C1 segment of cervical spinal cord (tissue), 14 donors: ENCODE measurements at places on chromosomes 2 and 18.

GRCh38 chr2:109694190-109694589, 80.0 kb downstream of the SOWAHC start:
- DNase-seq: no peak

DNA sequence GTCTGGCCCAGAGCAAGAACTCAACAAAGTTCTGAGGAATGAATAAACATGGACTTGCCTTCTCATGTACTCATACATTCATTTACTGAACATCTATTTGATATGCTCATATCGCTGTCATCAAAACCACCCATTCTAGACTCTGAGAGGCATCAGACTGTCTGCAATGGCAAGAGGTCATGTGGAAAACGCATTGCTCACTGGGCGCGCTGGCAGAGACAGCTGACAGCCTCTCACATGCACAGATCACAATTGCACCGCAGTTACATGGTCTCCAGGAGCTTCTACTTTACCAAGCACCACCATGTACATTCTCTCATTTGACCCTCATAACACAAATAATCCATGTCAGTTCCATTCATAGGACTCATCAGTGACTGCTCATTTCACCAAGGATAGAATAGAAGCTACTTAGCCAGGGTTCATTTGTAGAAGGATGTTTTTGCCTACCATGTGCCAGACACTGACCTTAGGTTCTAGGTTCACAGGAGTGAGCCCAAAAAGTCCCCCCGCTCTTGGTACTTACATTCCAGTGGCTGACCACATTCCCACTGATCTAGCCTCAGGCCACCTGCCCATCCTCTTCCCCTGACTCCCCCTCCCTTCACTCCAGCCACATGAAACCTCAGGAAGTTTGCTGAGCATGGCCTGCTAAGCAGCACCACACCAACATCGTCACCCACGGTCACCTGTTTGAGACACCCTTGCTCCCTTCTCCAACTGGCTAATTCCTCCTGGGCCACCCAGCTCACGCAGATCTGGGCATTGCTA, 6.1 kb downstream of the FAM124B start:
- no peak for DNase-seq

DNA sequence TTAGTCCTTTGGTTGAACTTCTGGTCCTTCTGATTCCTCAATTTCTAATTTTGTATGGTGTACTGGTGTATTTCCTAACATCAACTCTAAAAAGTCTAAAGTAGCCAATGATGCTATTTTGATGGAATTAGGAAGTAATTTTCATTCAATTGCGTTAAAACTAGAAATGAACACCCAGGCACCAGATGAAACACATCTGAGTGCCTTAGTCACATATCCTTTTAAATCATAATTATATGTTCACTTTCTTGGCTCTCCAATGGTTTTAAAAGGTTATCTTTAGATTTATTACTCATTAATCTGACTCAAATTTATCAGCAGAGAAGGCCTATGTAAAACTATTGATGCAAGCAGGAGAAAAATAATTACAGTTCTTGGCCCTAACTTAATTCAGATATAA, 119.7 kb downstream of the GAREM1 start:
- no peak for DNase-seq

- DNase-seq: no peak
These were observed 1380.1 kb downstream of the SUCLG1 start for GRCh38 chr2:83079007-83079406.

GRCh38 chr2:54575379-54575888, 119.3 kb downstream of the SPTBN1 start:
- DNase-seq: no peak

GRCh38 chr2:214328941-214329340, 81.9 kb upstream of the VWC2L start:
- no peak for DNase-seq

- no peak for DNase-seq
These were observed 109.9 kb upstream of the RAB27B start for GRCh38 chr18:54718408-54718773.

- DNase-seq: no peak
These were observed 1.5 kb downstream of the RAX start for GRCh38 chr18:59271606-59272220.

DNA sequence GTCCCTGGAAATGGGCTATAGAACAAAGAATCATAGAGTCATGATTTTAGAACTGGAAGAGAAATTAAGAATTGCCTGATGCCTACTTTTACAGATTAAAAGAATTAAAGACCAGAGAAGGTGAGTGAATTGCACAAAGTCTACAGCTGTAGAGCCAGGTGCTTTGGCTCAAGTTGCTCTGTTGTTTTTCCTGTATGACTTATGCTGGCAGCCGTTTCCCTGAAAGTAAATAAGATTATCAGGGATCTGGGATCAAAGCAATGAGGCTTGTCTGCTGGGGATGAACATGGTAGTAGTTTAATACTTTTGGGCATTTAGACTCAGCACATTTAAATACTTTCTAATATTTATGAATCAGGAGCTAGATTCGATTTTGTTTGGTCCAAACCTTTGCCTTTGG, 166.9 kb downstream of the PRPF40A start:
- no peak for DNase-seq

DNA sequence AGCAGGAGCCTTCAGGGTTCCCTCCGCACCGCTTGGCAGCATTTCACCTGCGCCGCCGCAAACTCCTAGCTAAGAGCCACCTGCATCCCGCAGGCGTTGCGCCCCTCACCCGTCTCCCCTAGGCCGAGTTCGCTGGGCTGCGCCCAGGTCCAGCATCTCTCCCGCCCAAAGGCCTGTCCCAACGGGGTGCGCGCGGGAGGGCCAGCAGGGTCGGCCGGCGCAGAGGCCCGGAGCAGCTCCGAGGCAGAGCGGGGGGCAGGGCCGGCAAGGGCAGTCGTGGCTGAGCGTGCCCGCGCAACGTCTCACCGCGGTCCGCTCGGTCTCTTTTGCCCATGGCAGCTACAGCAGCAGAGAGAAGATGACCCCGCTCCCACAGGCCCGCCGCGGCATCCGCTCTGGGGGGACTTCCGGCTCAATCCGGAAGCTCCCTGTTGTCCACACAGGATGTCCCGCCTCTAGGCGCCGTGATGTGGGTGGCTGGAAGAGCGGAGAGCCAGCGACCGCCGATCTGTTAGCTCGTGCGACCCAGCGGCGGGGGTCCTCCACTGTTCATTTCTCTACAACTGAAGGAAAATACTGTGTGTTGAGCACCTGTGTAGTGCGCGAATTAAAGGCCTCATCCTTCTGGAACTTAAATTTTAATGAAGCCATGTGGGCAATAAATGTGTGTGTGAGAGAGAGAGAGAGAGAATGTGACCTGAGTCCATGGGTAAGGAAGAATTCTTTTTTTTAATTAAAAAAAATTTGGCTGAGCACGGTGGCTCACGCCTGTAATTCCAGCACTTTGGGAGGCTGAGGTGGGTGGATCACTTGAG, at the start of gene ERCC3:
TSS of gene ERCC3 (minus strand) at position 397 of the 815 bp plus-strand sequence. CDS start at position 334, 63 bp downstream.
- DNase-seq: peak; percentile 80

- no peak for DNase-seq
These were observed 13.6 kb downstream of the DHRS9 start for GRCh38 chr2:169082995-169083394.

DNA sequence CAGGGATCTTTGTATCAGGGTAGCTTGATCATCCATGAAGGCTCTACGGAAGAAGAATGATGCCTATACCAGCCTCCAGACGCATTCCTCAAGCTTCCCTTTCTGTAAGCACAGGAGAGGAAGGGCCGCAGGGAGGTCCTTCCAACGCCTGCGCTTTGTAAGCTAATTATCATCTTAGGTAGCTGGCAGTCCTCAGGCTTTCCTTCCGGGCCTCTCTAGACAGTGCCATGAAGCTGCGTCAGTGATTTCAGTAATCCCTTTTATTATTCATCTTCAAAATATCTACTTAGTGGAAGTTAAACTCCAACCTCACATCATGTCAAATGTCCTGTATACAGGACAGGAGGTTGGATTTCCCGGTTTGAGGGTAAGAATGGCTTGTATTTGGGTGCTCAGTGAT, 92.3 kb downstream of the ETAA1 start:
- no peak for DNase-seq

GRCh38 chr18:70684821-70685220, 396.0 kb downstream of the SOCS6 start:
- no peak for DNase-seq

- DNase-seq: no peak
These were observed 60.0 kb downstream of the CABLES1 start for GRCh38 chr18:23194997-23195957.

DNA sequence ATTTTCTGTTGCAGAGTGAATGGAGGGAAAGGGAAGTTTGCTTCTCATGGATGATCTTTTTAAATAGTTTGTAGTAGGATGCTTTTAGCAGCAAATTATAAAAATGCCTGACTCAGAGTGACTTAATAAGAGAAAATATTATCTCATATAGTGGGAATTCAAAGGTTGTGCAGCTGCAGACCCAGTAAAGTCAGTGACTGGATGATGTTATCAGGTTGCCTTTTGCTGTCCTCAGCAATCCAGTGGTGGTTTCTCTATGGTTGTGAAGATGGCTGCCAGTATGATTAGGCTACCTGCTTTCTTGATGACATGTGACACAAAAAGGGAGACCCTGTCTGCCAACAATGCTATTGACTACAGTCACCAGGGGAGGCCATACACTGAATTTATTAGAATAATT, 184.8 kb downstream of the DIS3L2 start:
- no peak for DNase-seq

DNA sequence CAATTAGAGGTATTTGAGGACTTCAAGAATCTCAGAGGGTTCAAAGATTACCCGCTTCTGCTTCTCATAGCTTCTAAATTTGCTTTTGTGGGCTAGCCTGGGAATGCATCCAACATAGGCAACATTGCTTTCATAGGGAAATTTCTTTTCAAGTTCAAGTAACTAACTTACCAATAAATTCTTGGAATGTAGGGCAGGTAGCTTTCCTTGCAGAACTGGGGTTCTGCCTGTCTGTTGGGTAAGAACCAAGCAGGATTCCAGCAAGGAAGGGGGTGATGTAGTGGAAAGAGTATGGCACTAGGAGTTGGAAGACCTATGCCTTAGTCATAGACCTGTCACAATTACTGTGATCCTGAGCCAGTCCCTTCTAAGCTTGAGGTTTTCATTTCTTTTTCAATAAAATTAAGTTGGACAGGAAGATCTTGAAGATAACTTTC, 164.1 kb downstream of the FHOD3 start:
- DNase-seq: no peak

GRCh38 chr2:111169268-111169667, 48.6 kb downstream of the BCL2L11 start:
- DNase-seq: no peak

DNA sequence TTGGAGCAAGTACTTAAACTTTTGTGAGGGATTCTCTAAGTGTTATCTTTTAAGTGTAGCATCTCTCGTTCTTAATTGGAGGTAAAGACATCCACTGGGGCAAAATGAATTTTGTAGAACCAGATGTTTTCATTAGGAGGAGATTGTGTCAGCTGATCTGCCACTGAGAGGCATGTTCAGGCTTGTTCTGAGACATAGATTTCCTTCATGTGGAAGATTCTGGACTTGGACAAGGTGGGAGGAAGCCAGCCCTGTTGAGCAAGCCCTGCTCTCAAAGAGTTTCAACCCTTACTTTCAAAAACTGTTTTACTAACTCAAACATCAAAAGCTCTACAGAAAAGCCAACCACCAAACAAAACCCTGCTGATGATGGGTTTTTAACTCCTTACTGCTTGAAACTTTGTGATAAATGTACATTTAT, 6.5 kb downstream of the MAP4K4 start:
- no peak for DNase-seq

GRCh38 chr2:119256582-119256921, 32.9 kb downstream of the STEAP3 start:
- DNase-seq: no peak

- no peak for DNase-seq
These were observed 54.8 kb downstream of the RTP5 start for GRCh38 chr2:241924069-241924908.

DNA sequence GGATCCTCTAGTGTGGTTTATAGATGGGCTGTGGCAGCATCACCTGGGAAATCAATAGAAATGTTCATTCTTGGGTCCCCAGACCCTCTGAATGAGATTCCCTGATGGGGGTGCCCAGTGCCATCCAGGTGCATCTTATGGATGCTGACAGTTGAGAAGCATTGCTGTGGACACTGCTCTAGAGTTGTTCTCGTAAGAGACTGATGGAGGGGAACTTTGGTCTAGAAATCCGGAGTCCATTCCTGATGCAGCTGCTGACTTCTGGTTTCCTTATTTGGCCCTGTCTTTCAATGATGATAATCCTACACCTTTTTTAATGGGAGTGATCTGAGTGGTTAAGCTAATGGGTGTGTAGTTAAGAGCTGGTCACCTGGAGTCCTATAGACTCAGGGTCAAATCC, 28.3 kb upstream of the E2F6 start:
- DNase-seq: no peak

- no peak for DNase-seq
These were observed 66.9 kb downstream of the ACVR1 start for GRCh38 chr2:157809212-157809611.

DNA sequence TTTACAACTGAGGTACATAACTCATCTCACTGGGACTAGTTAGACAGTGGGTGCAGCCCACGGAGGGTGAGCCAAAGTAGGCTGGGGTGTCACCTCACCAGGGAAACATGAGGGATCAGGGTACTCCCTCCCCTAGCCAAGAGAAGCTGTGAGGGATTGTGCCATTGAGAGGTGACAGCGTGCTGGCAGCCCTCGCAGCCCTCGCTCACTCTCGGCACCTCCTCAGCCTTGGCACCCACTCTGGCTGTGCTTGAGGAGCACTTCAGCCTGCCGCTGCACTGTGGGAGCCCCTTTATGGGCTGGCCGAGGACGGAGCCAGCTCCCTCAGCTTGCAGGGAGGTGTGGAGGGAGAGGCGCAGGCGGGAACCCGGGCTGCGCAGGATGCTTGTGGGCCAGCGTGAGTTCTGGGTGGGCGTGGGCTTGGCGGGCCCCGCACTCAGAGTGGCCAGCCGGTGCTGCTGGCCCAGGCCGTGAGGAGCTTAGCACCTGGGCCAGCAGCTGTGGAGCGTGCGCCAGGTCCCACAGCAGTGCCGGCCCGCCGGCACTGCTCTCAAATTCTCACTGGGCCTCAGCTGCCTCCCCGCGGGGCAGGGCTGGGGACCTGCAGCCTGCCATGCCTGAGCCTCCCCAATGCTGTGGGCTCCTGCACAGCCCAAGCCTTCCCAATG, 44.5 kb upstream of the FAM110C start:
- no peak for DNase-seq

DNA sequence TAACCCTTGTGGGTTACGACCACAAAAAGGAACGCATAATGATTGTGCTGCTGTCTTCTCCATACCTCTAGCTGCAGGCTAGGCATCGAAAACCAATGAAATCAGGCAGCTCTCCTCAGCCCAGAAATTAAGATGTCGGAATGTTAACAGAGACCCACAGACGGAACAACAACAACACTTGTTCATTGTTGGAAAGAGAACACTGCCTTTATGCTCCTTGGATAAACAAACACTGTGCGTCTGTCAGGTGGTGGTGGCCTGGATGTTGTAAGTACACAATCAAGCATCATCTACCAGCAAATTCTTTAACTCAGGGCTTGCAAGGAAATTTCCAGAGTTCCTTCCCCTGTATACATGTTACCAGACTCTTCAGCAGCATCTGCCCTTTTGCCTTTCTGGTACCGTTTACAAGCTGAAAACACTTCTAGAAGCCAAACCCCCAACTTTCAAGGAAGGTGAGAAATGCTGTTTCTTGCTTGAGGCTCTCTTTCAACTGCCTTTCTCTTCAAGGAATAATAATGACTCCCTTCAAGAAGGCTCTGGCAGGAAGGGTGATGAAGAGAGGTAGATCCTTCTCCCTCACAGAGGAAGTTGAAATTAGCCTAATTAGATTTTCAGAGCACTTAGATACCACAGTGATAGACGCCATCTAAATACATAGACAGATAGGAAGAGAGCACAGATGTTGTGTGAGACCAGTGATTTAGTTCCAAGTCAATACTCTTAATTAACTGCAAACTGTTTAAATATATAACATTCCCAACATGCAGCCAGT, 332.7 kb downstream of the ZNF521 start:
- peak; percentile 51 for DNase-seq
